Substantia nigra (tissue), 51 donors: ENCODE measurements at places on chromosomes 1 and 21.

DNA sequence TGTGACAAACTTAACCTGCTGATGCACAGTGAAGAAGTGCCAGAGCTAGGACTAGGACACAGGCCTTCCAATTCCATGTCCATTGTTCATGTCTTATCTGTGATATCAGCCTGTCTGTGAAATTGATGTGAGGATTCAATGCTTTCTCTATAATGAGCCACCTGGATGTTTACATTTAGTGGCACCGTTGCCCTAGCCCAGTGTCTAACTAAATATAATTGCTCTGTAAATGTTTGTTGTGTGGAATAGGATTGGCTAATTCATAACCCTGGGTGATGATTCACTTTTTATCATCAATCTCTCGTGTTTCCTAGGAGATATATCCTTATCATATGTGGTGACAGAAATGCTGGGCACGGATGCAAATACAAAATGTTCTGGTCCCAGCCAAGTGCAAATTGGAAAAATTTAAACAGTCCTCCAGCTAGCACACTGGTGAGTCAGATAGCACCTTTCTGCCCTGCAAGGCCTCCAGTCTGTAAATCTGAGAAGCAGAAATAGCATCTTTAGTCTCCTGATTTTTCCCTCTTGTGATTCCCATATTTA, 46.9 kb upstream of the GNG12 start:
- no peak for DNase-seq

DNA sequence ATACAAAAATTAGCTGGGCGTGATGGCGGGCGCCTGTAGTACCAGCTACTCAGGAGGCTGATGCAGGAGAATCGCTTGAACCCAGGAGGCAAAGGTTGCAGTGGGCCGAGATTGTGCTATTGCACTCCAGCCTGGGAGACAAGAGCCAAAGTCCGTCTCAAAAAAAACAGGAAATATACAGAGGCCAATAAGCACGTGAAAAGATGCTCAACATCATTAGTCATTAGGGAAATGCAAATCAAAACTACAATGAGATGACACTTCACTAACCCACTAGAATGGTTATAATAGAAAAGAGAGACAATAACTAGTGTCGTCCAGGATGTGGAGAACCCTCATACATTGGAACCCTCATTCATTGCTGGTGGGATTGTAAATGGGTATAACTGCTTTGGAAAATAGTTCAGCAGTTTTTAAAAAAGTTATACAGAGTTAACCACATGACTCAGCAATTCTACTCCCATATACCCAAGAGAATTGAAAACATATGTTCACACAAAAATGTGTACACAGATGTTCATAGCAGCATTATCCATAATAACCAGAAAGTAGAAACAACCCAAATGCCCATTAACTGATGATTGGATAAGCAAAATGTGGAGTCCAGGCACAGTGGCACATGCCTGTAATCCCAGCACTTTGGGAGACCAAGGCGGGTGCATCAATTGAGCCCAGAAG, 6.4 kb upstream of the E2F2 start:
- DNase-seq = no peak

DNA sequence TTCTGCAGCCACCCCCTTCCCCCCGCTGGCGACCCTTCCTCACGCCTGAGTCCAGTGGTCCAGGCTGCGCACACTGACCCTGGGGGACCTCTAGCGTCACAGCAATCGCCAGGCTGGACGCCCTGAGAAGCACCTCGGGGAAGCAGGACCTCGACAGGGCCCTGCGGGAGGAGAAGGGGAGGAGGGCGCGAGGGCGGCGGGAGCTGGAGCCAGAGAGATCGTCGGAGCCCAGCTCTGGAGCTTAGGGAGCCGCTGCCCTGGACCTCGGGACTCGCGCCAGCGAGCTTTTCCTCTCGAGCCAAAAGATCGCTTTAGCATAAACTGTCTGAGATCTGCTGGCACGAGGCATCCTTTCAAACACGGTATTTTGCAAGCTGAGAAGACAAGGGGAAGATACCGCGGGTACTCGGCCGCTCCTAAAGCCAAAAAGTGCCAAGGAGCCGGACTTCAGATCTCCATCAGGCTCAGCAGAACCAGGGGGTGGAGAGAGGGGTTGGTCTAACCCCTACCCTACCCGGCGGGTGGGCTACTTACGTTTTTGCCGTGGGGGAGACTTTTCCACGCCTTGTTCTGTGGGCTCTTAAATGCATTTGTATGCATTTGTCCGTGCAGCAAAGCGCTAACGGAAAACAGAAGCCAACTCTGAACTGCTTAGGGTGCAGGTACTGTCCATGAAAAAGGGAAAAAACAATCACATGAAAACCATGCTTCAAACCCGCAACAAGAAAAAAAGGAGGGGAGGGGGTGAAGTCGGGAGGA, 586 bp downstream of the COL24A1 start:
- DNase-seq = no peak

GRCh38 chr1:169460191-169460833, 25.4 kb downstream of the SLC19A2 start:
- DNase-seq = no peak

- DNase-seq = no peak
Measured at GRCh38 chr1:214496126-214496525, 55.3 kb downstream of the PTPN14 start.

GRCh38 chr21:27841084-27841672, 874.3 kb upstream of the ADAMTS5 start:
- no peak for DNase-seq

DNA sequence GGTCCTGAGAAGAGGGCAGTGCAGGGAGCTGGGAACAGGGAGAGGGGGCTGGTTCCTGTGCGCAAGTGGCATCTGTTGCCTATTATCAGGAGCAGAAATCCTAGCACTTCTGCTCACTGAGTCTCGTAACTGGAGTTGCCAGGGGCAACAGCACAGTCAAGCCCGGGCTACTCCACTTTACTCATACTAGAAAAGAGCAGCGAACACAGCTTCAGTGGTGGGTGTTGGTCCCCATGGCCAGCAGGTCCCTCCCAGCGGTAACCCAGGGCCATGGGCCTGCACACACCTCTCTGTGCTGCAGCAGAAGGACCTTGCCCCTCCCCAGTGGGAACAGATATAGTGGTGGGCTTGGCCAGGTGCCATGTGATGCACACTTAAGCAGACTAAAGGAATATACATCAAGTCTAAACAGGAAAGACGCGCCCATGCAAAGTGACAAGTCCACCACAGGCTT, 8.5 kb downstream of the PYCR2 start:
- DNase-seq = no peak

DNA sequence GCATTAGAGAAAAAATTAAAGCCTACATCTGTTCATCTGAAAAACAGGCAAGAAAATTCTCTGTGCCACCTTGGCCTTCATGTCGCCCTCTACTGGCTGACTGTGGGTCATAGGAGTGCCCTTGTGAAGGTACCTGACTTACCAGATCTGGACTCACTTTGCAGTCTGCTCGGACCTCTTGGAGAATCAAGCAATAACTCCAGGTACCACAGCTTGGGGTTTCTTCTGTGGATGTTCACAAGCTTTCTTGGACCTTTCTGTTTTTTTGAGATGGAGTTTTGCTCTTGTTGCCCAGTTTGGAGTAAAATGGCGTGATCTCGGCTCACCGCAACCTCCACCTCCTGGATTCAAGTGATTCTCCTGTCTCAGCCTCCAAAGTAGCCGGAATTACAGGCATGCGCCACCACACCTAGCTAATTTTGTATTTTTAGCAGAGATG, 2.4 kb upstream of the PRAMEF18 start:
- no peak for DNase-seq

GRCh38 chr1:3634059-3634800, 9.4 kb downstream of the TPRG1L start:
- DNase-seq = no peak

- no peak for DNase-seq
Measured at GRCh38 chr1:119373465-119373864, 4.9 kb downstream of the HAO2 start.
